ENCODE measurements at places on chromosomes 5 and 9. TPM values are rescaled to one million over a fixed set of nuclear protein-coding genes. Genes with fewer than 3 reads are reported as not detected.

The EIF4EBP3 gene
- total RNA-seq = 6.0 TPM

The NDUFS4 gene
- total RNA-seq = 124 TPM

The BTNL8 gene
- total RNA-seq = not detected

The PCDHB7 gene
- total RNA-seq = not detected

The ABL1 gene
- 30.5 TPM for total RNA-seq

The C9 gene
- not detected for total RNA-seq

The CA9 gene
- 39.5 TPM for total RNA-seq

The RGP1 gene
- total RNA-seq = 17.4 TPM

The SUSD3 gene
- total RNA-seq = not detected

The PCDHGA8 gene
- total RNA-seq = 0.51 TPM

The FOXD4L3 gene
- total RNA-seq = not detected

The SPATA6L gene
- 0.23 TPM for total RNA-seq

The RMRP gene
- total RNA-seq = 7,542 TPM

The PLPPR1 gene
- not detected for total RNA-seq

The RLN1 gene
- not detected for total RNA-seq

The NIPSNAP3A gene
- total RNA-seq = 18.7 TPM

The C5orf46 gene
- total RNA-seq = not detected

The TBC1D2 gene
- total RNA-seq = 39.6 TPM

The HTR4 gene
- total RNA-seq = not detected

The HTR1A gene
- total RNA-seq = not detected

The IL5 gene
- not detected for total RNA-seq

The PCDHB14 gene
- total RNA-seq = 0.65 TPM

The CCL27 gene
- not detected for total RNA-seq

The SPINK7 gene
- 4.2 TPM for total RNA-seq

The PAX5 gene
- total RNA-seq = not detected

The ARAP3 gene
- 11.6 TPM for total RNA-seq

The EDIL3 gene
- total RNA-seq = 2.0 TPM

The PKD2L2 gene
- total RNA-seq = not detected

The SPATA31E1 gene
- total RNA-seq = not detected

The KYAT1 gene
- 14.4 TPM for total RNA-seq

The HAVCR2 gene
- not detected for total RNA-seq

The GABRA6 gene
- total RNA-seq = not detected

The ARID3C gene
- not detected for total RNA-seq

The CD180 gene
- total RNA-seq = not detected

The RASEF gene
- 8.3 TPM for total RNA-seq

The RFK gene
- total RNA-seq = 14.3 TPM

The FYB1 gene
- 3.6 TPM for total RNA-seq

The SHC3 gene
- 5.8 TPM for total RNA-seq

The ABCA1 gene
- total RNA-seq = 5.3 TPM

The CMYA5 gene
- total RNA-seq = 0.09 TPM

The GPR150 gene
- total RNA-seq = not detected

The TMEM171 gene
- total RNA-seq = 0.92 TPM

The GABRA1 gene
- not detected for total RNA-seq

The PCDHGA2 gene
- total RNA-seq = 0.42 TPM

The PCDHA6 gene
- total RNA-seq = not detected

The NR6A1 gene
- total RNA-seq = 1.4 TPM

The SLC23A1 gene
- total RNA-seq = not detected

The ANKRD34B gene
- total RNA-seq = not detected

The OLFM1 gene
- not detected for total RNA-seq

The REEP2 gene
- 15.8 TPM for total RNA-seq
